ENCODE measurements at places on chromosomes 12 and 14. TPM values are rescaled to one million over a fixed set of nuclear protein-coding genes. Genes with fewer than 3 reads are reported as not detected.
A peak's percentile ranks its signal among the peaks of the same experiment; 100 is the strongest.

- no peak for DNase-seq
These were observed 60.0 kb upstream of the DIO3 start for GRCh38 chr14:101501341-101501740.

DNA sequence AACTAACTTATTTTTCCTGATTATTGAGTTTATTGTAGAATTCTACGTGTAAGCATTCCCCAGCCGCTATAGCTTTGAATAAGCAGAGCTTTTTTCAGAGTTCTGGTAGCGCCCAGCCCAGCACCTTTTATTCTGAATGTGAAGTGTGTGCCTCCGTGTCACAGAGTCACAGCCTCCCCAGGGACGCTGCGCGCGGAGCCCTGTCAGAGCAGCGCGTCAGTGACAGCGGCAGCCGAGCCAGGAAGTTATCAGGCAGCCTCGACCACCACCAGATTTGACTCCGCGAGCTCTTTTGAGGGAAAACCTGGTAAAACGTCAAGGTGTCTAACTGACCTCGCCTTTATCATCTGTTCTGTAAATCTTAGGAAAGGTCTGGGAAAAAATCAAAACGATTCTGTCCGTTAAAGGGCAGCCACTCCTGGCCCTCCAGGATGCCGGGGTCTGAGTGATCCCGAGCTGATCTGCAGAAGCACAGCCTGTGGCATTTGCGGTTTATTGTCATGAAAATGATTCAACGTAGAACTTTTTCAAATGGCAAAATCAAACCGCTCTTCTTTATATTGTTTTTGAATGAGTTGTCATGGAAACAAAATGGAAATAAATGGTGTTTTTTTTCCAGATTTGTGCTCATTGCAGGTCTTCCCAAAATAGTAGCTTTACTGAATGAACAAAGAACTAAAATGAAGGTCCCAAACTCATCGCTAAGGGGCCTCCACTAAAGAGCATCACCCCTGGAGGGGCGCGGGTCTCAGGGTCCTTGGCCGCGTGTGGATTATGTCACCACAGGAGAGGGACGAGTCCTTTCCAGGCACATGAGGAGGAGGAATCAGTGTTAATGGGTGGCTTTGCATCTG is 43.1 kb upstream of the MMP17 start:
- DNase-seq, result no peak

DNA sequence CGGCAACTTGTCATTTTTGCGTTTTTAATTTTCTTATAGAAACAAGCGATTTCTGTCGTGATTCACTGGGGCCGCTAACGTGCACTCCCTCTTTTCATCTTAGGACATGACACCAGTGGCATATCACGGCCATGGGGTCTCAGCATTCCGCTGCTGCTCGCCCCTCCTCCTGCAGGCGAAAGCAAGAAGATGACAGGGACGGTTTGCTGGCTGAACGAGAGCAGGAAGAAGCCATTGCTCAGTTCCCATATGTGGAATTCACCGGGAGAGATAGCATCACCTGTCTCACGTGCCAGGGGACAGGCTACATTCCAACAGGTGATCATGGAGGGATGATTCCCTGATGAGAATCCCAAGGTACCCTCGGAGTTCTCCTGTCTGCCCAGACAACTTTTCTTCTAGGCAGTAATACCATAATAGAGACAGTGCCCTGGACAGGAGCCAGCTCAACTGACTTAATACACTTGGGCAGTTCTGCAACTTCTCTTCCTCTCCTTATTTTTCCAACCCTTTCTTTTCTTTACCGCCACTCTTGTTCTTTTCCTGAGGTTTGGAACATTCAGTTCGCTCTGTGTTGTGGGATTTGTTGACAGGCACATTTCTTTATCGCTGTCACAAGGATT is 821 bp downstream of the TMEM106C start:
- DNase-seq, result peak; percentile 16

DNA sequence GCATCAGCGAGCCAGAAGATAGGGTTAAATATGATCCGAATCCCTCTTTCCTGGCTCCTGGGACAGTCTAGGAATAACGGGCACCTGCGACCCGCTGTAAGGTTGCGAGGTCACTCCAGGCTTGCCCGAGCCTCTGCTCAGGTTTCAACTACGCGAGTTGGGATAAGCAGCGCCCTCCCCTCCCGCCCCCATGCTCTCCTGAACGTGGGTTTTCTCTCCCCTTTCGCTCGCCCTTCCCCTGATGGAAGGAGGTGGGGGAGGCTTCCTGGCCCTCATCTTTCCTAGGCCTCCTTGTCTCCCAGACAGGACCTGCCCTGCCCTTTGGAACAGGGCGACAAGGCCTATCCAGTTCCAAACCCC is 753 bp upstream of the ATP5MC2 start:
- DNase-seq, result no peak

GRCh38 chr12:56490360-56490759 is 2.4 kb upstream of the GLS2 start:
- DNase-seq, result no peak

Gene HOXC6
- 0.68 TPM for total RNA-seq

Gene TAS2R10
- total RNA-seq, result not detected

GRCh38 chr14:60169722-60170121 is 4.5 kb upstream of the DHRS7 start:
- no peak for DNase-seq

- DNase-seq, result no peak
These were observed 315.3 kb downstream of the BCL11B start for GRCh38 chr14:98956661-98957060.

Gene METTL1
- total RNA-seq, result 30.4 TPM

GRCh38 chr12:39533951-39534350 is 85.7 kb downstream of the ABCD2 start:
- no peak for DNase-seq

DNA sequence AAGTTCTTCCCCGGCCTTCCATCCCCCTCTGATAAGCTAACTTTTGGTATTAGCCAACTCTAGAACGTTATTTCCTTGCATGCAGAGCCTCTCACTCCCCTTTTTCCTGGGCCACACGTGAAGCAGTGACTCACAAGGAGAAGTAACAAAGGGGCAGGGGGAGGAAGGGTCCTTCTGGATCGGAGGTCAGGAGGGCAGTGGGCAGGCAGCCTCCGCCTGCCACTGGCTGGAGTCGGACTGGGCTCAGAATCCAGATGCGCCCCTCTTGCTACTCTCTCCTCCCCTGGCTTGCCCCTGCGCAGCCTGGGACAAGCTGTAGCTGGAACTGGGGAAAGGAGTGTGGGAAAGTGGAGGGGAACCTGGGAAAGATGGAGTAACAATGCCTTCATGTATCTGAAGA is 55.0 kb downstream of the TPCN1 start:
- DNase-seq, result no peak

GRCh38 chr12:132422381-132423043 is 67.4 kb upstream of the FBRSL1 start:
- no peak for DNase-seq

DNA sequence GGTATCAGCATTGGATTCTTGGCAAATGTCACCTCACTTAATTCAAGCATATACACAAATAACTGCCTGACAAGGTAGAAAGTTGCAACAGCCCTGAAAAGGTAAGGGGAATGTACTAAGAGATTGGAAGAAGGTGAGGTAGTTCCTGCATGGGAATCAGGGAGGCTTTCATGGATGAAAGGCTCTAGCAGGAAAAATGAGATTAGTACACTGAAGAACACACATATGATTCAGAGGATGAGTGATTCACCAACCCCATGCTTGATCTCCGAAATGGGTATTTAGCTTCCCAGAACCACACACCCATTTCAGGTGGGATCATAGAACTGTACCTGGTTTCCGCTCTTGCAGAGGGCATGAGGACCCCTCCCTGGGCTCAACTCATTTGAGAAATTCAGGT is 65.8 kb downstream of the PAH start:
- DNase-seq, result no peak

- no peak for DNase-seq
These were observed 106.1 kb upstream of the FLRT2 start for GRCh38 chr14:85423889-85424288.

DNA sequence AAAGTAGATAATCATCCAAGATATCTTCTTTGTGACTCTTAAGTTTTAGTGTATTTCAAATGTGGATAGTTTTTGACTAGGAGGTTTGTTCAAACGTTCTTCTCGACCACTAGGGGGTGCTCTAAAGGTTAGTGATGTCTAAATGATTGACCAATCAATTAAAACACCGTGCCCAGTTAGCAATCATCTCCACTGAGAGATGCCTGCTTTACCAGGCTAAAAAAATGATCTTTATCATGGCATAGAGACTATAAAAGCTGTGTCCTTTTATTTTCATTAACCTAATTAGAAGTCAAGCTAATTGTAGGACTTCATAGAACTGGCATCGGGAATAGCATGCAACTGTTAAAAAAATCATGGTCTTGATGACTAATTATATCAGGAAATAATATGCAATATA is 153.9 kb downstream of the PRKCH start:
- DNase-seq, result peak; percentile 31

Gene MYH6
- not detected for total RNA-seq

Gene PAX9
- total RNA-seq, result 0.34 TPM

- no peak for DNase-seq
These were observed 1485.4 kb upstream of the TMEM132C start for GRCh38 chr12:126781593-126781992.

DNA sequence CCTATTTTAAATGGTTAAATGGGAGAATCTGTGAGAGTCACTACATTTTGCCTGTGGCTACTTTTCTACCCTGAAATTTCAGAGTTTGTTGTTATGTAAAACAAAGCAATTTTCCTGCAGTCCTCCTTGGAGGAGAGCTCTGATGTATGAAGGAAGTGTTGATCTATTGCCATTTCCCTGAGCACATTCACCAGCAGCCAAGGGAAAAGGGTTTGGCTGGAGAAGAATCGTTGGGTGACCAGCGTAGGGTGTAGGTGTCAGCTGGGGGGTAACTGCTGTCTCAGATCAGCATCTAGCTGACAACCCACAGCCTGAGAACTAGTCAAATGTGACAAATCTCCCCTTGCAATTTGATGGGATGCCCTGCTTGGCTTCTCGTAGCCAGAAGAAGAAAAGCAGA is 230.5 kb downstream of the PDZRN4 start:
- DNase-seq, result no peak

- no peak for DNase-seq
These were observed 350.7 kb downstream of the PRKD1 start for GRCh38 chr14:29576927-29577326.

DNA sequence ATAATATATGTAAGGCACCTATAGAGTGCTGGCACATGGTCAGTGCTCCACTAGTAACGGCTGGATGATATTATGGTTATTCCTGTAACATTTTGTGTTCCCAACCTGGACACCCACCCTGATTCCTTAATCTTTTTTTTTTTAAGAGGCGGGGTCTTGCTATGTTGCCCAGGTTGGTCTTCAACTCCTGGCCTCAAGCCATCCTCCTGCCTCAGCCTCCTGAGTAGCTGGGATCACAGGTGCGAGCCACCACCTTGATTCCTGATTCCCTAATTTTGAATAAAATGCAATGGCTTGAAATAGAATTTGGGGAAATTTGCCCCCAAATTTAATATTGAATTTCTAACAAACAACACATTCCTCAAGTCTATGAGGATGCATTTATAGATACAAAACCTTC is 7.4 kb downstream of the C14orf93 start:
- DNase-seq, result no peak

Gene PZP
- not detected for total RNA-seq

DNA sequence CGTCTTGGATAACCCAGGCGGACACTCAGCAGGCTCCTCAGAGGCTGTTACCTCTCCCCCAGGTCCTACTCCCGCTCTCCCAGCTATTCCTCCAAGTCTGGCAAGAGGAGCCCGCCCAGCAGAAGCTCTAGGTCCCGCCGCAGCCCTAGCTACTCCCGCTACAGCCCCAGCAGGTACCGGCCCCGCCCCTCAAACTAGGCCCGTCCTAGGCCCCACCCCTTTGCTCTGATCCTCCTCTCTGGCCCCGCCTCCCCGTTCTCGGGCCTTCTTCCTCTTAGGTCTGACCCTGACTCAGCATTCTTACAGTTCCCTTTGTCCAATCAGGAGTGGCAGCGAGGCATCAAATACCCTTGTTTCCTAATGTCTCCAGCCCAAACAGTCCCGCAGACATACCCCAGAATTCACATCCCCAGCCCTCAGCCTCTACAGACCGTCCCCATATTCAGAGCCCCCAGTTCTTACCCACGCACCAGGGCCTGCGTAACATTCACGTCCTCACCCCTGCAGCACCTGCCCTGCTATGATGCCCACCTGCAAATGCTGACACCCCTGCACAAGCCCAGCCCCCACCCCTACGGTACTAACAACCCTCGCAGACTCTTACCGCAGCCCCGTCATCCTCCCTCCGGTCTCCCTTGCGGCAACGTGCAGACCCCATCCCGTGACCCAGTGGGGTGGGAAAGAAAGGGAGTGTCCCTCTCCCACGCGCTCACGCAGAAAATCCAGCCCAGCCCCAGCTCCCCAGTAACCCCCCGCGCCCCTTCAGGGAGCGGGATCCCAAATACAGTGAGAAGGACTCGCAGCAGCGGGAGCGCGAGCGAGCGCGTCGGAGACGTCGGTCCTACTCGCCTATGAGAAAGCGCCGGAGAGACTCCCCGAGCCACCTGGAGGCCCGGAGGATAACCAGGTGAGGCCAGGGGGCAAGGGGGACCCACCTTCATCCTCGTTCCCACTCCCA is 25.0 kb upstream of the HSPB8 start:
- DNase-seq, result peak; percentile 6

Gene RPAP3
- total RNA-seq, result 10.7 TPM

GRCh38 chr12:62767946-62768345 is 167.0 kb downstream of the PPM1H start:
- DNase-seq, result no peak

Gene IGF1
- total RNA-seq, result not detected

GRCh38 chr12:79522257-79522988 is 168.3 kb downstream of the PAWR start:
- no peak for DNase-seq

Gene PITPNM2
- total RNA-seq, result 4.7 TPM

- no peak for DNase-seq
These were observed 10.3 kb downstream of the KRT75 start for GRCh38 chr12:52423661-52424500.

Gene PRIMA1
- total RNA-seq, result not detected

- no peak for DNase-seq
These were observed 33.8 kb downstream of the RPAP3 start for GRCh38 chr12:47672068-47672467.

Gene NTF3
- total RNA-seq, result not detected

GRCh38 chr12:98828802-98829600 is 183.9 kb downstream of the APAF1 start:
- DNase-seq, result no peak

Gene EPYC
- not detected for total RNA-seq

Gene CFAP251
- total RNA-seq, result 12.3 TPM

Gene LBHD2
- total RNA-seq, result 7.5 TPM

Gene PLEKHH1
- total RNA-seq, result 0.78 TPM

GRCh38 chr14:64069634-64070359 is 217.0 kb downstream of the SYNE2 start:
- DNase-seq, result no peak

Gene PMCH
- not detected for total RNA-seq

Data from Caki2 (cell line).